ENCODE measurements at places on chromosomes 5 and 9.

DNA sequence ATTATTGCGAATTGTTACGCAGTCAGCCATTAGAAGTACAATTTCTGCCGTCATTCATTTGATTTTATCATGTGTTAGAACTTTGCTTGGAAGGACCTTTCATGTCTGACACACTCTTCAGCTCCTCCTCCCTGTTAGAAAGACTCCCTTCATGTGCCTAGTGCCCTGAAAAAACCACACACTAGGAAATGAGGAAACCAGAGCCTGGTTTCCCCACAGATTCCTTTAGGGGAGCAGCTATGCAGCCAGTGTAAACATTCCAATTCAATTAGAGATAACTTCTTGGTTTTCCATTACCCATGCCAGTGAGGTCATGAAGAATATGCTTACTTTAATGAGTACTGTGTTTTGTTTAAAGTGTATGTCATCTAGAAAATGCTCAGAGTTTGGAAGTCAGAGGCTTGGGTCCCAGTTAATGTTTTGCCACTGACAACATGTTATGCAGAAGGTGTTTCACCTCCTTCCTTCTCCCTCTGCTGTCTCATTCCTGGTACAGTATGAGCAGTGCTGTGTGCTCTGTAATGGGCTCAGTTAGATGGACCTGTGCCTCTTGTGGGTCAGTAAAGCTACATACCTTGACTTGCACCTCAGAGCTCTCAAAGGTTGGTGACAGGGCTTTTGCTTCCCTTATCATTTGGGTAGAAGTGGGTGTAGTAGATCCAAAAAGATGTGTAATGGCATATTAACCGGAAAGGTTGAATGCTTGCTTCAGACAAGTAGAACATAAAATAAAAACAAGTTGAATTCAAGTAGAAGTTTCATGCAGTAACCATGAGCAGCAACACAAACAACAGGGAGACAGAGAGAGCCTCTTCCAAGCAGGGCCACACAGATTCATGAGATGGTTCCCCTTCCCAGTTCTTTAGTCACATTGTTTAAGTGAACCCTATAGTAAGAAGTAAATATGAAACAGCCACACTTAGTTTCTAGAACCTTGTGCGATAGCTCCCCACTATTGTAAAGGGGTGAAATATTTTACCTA is 52.6 kb upstream of the TNFAIP8 start:
- peak; percentile 70 for DNase-seq

DNA sequence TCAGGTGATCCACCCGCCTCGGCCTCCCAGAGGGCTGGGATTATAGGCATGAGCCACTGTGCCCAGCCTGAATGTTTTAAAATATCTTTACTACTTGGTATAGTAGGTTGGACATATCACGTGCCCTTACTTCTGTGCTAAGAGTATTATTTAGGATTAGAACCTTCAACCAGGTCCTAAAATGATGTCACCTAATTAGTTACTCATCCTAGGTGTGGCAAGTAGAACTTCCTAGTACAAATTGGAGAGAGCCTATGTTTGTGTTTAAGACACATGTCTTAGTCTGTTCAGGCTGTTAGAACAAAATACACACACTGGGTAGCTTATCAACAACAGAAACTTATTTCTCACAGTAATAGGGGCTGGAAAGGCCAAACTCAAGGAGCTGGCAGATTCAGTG is 51.5 kb downstream of the ZFAND5 start:
- DNase-seq, result no peak

- DNase-seq, result no peak
These were observed 134.2 kb downstream of the ZNF354C start for GRCh38 chr5:179194201-179194910.

DNA sequence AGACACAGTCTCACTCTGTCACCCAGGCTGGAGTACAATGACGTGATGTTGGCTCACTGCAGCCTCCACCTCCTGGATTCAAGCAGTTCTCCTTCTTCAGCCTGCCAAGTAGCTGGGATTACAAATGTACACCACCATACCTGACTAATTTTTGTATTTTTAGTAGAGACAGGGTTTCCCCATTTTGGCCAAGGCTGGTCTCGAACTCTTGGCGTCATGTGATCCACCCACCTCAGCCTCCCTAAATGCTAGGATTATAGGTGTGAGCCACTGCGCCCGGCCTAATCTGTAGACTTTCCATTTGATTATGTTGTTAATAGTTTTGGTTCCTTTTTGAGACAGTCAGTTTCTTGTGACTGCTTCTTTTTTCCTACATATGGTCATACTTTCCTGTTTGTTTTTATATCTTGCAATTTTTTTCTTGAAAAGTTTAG is 31.0 kb downstream of the MTREX start:
- no peak for DNase-seq
